Amygdala (tissue), 56 donors: ENCODE measurements at places on chromosomes 3 and 15.

DNA sequence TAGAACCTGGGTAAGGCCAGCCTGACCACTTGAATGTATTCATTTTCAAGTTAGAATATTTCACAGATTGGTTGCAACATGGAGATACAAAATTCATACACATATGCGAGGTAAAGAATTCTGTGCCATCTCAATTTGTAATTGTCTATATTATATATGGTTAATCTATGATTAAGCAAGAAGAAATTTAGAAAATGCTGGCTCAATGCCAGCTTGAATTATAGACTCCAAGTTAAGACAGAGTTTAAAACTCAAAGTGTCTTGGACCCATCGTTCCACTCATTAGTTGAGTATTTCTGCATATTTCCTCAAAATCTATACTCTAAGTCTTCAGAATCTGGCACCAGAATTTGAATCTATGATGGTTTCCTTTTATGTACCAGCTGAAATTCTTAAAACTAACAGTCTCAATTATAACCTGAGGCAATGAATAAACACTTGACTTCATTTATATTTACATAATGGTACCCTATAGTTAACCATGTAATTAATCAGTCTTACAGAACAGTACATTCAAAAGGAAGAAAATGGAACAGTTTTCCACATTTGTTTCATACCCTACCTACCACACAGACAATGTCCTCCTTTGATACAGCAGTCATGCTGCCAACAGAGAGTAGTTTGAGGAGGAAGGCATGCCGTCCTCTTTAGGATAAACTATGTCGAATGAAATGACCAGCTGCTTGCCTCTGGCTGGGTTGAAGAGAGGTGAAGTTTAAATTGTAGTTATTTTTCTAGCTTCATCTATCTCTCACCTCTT lies 95.7 kb downstream of the CD47 start:
- DNase-seq = no peak

- DNase-seq = no peak
Measured at GRCh38 chr15:96182736-96183513, 147.6 kb upstream of the NR2F2 start.

- no peak for DNase-seq
Measured at GRCh38 chr15:86863226-86863915, 783.7 kb downstream of the AGBL1 start.

DNA sequence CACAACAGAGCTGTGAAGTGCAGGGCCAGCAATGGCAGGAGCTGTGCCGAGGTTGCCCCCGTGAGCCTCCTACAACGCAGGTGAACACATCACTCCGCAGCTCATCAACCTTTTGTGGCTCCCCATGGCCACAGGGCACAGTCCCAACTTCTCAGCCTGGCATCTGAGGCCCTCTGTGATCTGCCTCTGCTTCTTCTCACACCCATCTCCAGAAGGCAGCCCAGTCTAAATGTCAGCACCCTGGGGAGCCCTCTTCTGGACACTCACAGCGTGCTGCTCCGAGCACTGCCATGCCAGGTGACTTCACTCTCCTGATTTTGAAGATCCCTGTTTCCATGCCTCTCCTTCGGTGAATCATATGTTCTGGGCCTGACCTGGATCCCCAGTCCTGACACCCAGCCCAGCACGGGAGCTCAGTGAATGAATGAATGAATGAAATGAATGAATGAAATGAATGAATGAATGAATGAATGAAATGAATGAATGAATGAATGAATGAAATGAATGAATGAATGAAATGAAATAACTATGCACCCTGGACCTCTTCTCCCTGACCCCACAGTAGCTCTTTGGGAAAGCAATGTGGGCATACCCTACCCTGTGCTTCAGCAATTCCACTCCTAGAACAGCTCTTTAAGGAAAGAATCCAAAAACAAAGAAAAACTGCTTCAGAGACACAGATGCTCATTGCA lies 17.9 kb upstream of the SKIC8 start:
- no peak for DNase-seq

- DNase-seq = peak; percentile 25
Measured at GRCh38 chr3:170355738-170356595, 1.5 kb upstream of the SKIL start.

DNA sequence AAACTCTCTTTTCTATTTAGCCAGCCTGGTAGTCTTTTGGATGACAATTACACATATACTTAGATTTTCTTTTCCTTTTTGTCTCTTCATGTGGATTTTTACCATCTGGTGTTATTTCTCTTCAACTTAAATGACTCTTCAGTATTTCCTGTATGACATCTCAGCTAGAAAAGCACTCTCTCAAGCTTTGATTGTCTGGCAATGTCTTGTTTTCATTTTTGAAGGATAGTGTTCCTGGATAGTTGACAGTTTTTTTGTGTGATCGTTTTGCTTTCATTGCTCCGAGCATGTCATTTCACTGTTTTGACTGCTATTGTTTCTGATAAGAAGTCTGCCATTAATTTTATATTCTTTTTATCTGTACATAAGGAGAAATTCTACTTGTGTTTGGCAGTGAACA lies 766.4 kb downstream of the AGBL1 start:
- DNase-seq = no peak

DNA sequence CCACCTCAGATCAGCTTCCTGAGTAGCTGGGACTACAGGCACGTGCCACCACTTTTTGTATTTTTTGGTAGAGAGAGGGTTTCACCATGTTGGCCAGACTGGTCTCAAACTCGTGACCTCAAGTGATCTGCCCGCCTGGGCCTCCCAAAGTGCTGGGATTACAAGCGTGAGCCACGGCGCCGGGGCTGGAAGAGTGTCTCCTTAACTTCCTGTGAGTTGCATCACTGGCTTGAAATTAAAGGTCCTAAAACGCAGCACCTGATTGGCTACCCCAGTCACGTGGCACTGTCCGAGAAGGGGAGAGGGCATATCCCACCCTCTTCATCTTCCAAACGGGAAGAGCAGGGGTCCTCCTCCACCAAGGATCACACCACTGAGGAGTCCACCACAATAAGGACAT lies 5.5 kb upstream of the FAM174B start:
- no peak for DNase-seq

- no peak for DNase-seq
Measured at GRCh38 chr3:137792626-137793271, 28.6 kb downstream of the SOX14 start.

- DNase-seq = no peak
Measured at GRCh38 chr3:187025656-187026316, 95.5 kb downstream of the ST6GAL1 start.

- no peak for DNase-seq
Measured at GRCh38 chr3:106748472-106749262, 628.6 kb upstream of the CCDC54 start.

GRCh38 chr3:120425572-120426250 lies 25.1 kb downstream of the FSTL1 start:
- no peak for DNase-seq

DNA sequence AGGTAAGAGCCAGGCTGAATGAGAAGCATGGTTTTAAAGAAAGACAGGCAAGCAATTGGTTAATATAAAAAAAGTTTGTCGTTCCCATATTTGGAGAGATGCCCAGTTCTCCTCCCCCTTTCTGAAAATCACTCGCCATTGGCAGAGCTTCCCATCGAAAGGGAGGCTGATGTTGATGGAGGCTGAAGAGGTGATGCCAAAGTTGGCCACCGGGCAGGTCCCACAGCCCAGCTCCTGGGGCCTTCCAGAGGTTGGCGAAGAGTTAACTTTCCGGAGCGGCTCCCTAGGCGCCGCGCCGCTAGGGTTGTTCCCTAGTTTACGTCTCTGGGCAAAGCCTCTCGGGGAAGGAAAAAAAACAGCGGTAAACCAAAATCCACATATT lies 793 bp downstream of the PCOLCE2 start:
- no peak for DNase-seq

- no peak for DNase-seq
Measured at GRCh38 chr3:189393598-189393997, 221.8 kb downstream of the TPRG1 start.

- DNase-seq = no peak
Measured at GRCh38 chr3:1843111-1843510, 255.6 kb upstream of the CNTN4 start.

DNA sequence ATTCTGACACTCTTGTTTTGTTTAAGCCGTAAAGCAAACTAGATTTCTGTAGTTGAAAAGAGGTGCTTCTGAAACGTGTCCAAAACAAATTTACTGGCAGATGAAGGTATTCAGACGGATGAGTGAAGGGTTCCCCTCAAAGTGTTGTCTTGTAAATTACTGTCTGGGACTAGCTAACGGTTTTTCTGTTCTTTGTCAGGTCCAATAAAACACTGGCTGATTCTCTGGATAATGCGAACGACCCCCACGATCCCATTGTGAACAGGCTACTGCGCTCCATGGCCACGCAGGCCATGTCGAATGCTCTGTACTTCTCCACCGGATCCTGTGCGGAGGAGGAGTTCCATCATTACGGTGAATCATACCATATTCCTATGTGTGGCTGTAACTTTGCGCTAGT lies 27.7 kb downstream of the TIPIN start:
- DNase-seq = no peak

DNA sequence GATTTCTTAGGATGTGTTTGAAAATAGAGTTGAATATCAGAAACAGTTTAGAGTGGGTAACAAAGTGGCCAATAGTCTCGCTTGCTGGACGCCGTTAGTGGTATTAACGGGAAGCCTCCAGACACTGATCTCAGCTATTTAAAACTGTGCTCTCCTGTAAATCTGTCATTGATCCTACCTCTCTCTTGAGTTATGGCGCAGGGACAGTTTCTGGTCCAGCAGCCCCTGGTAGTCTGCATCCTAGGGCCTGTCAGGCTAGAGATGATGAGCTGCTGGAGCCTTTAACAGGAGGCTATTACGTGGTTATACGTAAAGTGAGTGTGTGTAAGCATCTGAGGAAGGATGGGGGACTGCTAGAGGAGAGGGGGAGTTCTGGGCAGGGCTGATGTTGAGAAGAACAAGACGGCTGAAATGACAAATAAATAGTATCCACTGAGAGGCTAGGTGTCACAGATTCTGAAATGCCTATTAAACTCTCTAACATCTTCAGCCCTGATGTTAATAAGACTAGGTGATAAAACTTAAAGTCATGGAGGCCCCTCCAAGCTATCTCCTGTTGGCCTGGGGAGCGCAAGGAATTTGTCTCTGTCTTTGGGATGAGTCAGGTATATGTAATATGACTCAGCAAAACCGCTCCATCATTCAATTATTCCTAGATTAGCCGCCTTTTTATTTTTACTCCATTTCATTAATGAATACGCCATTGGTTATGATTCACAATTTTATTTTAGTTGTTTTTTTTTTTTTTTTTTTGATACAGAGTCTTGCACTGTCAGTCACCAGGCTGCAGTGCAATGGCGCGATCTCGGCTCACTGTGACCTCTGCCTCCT lies 155.7 kb downstream of the GREM1 start:
- no peak for DNase-seq

DNA sequence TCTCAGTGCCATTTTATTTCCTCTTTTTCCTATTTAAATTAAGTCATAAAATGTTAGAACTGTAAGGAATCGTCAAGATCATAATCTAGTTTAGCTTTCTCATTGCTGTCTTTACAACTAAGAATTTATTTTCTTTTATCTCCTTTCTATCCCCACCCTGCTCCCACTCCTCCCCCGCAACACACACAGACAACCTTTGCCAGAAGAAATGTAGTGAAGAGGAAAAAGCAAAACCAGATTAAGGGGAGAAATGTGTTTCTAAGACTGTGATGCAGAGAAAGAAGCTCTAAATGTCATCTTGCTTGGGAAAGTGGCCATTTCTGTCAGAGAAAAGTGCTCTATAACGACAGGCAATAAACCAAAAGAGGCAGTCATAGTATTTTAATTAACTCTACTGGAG lies 78.3 kb upstream of the MLF1 start:
- no peak for DNase-seq

DNA sequence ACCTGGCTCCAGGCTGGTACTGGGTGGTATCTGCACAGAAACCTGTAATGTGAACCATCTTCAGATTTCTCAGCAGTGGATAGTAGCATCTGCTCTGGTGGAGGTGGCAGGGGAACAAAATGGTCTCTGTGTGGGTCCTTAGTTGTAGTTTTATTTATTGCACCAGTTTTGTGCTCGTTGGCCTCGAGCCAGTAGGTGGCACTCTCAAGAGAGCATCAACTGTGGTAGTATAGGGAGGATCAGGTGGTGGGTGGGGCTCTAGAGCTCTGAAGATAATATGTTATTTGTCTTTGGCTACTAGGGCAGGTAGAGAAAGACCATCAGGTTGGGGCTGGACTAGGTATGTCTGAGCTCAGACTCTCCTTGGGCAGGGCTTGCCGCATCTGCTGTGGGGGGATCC lies 254.0 kb upstream of the GPR149 start:
- no peak for DNase-seq

DNA sequence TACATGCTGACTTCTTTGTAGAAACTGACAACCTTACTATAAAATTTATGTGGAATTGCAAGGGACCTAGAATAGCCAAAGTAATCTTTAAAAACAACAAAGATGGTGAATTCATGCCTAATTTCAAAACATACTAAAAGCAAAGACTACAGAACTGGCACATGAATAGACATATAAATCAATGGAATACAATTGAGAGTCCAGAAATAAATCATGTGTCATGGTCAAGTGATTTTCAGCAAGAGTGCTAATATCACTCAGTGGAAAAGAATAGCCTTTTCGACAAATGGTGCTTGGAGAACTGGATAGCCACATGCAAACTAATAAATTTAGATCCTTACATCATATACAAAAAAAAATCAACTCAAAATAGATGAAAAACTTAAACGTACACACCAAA lies 8.7 kb downstream of the IMPG2 start:
- no peak for DNase-seq

DNA sequence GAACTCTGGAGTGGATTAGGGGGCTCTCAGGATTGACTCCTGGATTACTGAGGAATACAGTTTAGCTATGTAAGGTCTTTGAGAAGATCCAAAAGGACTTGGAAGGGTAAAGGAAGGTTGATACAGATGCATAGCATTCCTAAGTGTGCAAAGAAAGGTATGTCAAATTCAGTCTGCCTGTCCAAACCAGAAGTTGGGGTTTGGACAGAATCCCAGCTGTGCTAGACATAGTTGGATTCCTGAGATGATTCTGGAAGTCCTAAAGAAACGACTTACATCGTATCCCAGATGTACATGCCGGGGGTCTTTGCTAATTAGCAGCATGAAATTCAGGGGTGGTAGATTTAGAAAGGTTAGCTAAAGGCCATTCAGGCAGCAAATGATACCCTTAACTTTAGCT lies 97.7 kb upstream of the TSPAN3 start:
- DNase-seq = no peak

GRCh38 chr3:76096036-76096435 lies 310.7 kb upstream of the ZNF717 start:
- no peak for DNase-seq

- DNase-seq = no peak
Measured at GRCh38 chr3:193803288-193803687, 210.3 kb downstream of the OPA1 start.

GRCh38 chr3:125151916-125152315 lies 60.6 kb downstream of the SLC12A8 start:
- no peak for DNase-seq

DNA sequence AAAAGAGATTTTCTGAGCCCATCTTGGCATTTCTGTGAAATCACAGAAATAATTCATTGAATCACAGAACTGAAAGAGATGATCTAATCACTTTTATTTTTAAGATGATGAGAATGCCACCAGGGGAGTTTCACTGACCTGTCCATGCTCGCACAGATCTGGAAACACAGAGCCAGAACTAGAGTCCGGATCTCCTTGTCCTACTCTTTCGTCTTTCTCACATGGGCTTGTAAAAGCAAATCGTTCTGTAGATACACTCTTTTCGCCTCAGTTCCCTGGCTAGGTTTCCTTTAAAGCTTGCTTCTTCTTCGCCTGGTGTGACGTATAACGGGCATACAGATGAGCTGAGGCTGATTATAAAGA lies 122.5 kb upstream of the SPRED1 start:
- no peak for DNase-seq

- no peak for DNase-seq
Measured at GRCh38 chr15:23869396-23869795, 182.3 kb upstream of the NDN start.

- DNase-seq = no peak
Measured at GRCh38 chr15:35460616-35461015, 85.3 kb downstream of the DPH6 start.
